Stimulated activated CD4-positive, alpha-beta T cell treated with anti-CD3 and anti-CD28 coated beads, Interleukin-2, amount 100 ng/mL, for 48 hours (primary cell): ENCODE measurements at places on chromosomes 12 and 14.

DNA sequence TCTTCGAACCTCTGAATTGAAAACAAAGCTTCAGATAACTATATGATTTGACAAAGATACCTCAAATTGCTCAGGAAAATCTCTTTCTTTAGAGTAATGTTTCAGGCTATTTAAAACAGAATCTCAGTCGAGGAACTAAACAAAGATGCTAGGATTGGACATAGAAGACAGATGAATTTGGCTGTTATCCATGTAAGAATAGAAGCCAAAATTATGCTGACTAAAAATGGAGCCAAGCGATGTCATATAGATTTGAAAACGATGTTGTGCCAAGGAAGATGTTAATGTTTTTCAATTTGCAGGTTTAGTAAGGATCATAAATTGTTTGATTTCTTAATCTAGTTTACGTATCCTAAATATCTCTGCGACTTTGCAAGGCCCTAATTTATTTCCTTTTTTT lies 295.9 kb downstream of the FOXG1 start:
- no peak for DNase-seq

DNA sequence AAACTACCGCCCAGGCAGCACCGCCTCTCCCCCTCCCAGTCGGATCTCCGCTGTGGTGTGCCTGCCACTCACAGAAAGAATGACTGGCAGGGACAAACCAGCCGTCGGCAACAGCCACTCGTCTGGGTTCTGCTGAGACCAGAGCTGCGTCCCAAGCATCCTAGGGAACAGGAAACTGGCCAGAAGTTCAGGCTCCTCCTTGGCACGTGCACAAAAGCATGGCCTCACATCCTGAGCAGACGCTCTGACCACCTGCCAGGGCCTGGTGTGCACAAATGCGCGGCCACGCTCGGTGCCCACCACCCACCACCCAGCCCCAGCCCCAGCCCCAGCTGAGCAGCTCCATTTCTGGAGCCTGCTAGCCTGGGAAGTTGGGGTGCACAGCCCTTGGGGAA lies 214.8 kb downstream of the DPF3 start:
- no peak for DNase-seq

DNA sequence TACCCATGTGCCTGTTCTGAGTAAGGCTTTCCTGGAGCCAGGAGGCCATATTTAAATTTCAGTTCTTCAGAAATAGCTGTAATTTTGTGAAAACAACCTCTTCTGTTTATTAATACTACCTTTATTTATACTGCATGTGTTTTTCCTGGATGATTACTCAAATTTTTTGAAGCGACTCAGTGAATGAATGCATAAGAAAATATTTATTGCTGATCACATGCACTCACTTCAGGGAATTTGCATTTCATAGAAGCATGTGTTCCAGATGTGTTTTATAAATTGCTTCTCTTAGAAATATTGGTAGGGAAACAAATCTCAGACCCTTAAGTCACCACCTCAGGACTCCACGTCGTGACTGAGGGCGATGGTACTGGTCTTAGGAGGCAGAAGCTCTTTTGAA lies 21.8 kb upstream of the DCN start:
- DNase-seq, result no peak

GRCh38 chr12:108361606-108362005 lies 22.5 kb upstream of the CMKLR1 start:
- no peak for DNase-seq

GRCh38 chr14:51860825-51861499 lies 550 bp downstream of the GNG2 start:
- DNase-seq, result no peak

- DNase-seq, result no peak
Observed at GRCh38 chr12:19575337-19576243, 136.3 kb downstream of the AEBP2 start.

DNA sequence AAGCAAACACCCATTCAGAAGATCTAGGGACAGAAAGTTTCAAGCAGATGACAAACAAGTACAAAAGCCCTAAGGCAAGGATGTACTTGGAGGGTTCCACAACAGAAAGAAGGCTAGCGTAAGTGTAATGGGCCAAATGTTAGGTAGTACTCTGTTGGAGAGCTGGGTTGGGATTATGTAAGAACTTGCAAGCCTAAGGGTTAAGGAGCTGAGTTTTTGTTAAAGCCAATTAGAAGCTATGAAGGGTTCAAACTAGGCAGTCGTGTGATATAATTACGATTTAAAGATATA lies 41.4 kb downstream of the HECTD1 start:
- no peak for DNase-seq

- no peak for DNase-seq
Observed at GRCh38 chr12:106133136-106134087, 5.3 kb downstream of the NUAK1 start.

DNA sequence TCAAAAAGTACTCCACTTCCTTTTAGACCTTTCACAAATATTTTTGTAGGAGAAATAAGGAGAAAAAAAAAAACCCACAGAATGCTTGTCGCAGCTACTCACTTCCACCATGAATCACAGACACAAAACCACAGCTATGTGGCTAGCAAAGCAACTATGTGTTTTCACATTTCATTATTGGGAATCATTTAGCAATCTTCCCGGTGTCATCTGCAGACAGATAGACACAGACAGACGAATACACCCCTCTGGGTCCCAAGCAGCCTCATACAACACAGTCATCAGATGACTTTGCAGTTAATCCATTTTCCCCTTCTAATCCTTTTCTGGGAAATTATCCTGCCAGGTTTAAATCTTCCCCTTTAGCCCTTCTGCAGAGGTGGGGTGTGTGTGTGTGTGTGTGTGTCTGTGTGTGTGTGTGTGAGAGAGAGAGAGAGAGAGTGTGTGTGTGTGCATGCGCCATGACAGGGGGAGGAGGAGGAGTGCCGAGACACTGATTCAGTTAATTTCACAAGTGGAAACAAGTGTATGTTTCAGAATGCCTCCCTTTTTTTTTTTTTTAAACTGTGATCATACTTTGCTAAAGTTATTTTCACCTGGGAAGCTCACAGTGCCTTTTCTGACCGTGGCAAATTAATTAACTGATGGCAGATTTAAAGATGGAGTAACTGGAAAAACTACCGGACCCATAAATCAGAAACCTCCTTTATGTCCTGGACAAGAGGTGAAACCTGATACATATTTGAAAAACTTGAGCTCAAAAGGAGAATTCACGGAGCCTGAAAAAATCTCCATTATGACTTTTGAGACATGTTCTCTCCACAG lies 39.9 kb downstream of the LTBP2 start:
- no peak for DNase-seq

- no peak for DNase-seq
Observed at GRCh38 chr12:129561304-129561703, 342.5 kb downstream of the TMEM132D start.

DNA sequence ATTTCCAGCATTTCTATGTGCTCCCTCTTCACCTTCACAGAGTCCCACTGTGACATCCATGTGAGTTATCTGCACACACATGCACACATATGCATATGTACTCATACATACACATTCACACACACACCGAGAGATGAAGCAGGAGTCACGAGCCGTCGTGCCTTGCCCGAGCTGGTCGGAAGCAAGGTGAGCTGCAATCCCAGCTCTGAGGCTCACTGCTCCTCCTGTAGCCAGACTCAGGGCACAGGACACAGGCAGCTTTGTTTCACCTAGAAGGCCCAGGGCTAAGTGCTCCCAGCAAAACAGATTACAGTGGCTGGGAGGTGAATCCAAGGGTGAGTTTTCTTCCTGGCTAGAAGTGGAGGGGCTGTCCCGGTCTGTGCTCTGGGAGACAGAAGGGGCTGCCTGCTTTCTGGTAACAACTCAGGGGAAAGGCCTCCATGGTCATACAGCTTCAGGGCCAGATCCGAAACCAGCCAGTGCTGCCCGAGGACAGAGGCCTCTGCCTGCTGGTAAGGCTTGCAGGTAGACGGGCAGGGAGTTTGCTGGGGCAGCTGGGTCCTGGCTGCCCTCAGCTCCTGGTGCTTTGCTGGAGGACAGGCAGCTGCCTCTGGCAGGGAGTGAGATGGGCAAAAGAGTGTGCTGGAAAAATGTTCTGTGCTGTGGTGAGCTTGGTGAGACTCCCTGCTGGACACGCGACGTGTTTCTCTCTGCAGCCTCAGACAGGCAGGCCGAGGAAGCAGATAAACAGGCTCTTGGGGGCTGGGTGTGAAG lies 123.7 kb downstream of the CRACR2A start:
- DNase-seq, result no peak

DNA sequence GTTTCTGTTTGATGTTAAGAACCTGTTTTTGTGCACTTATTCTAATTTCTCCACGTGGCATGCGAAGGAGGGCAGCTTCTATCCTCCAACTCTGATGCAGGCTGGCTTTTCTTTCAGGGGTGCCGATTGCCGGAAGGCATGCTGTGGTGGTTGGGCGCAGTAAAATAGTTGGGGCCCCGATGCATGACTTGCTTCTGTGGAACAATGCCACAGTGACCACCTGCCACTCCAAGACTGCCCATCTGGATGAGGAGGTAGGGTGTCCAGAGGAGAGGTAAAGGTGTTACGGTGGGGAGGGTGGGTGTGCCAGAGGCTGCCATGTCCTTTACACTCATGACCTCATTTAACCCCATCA lies 29.6 kb downstream of the MTHFD1 start:
- DNase-seq, result no peak

GRCh38 chr12:75634244-75635222 lies 123.1 kb upstream of the KRR1 start:
- DNase-seq, result no peak

- DNase-seq, result no peak
Observed at GRCh38 chr14:92135269-92135668, 13.5 kb downstream of the CPSF2 start.

GRCh38 chr14:93047661-93048060 lies 68.1 kb downstream of the ITPK1 start:
- no peak for DNase-seq

GRCh38 chr12:29599381-29599780 lies 101.9 kb upstream of the OVCH1 start:
- DNase-seq, result no peak

GRCh38 chr12:82948491-82948890 lies 261.8 kb downstream of the TMTC2 start:
- DNase-seq, result no peak

DNA sequence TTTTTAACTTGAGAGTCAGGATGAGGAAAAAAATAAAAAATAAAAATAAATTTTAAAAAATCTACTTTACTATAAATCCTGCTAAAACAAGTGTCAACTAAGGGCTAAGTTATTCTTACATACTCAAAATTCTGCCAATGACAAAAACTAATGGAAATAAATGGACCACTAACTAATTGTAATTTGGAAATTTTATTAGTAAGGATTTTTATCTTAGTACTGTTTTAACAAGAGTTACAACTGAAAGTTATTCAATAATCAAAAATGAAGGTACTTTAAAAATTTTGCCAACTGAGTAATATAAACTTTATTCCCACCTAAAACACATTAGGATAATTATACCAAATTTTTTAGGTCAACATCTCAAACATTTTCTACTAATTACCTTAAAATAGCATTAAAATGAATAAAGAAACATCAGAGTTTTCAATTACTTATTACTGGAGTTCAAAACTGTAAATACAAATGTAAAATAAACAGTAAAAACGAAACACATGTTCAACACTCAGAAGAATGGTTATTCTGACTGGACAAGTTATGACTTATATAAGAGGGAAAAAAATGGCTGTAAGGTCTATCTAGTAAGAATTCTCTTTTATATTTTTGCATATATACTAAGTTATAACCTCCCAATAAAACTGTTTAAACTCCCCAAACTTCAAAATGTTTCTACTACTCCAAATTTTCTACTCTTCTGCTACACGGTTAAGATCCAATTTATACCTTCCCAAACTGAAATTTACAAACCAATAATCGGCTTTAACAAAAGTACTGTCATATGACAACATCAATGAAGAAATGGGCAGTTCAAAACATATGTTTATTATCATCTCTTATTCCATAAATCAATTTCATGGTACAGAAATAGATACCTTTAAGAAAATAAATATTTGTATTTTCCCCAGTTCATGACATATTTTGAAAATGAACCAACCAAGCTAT lies 2.7 kb downstream of the HECTD1 start:
- no peak for DNase-seq

- no peak for DNase-seq
Observed at GRCh38 chr12:32462908-32463307, 63.5 kb downstream of the FGD4 start.

- no peak for DNase-seq
Observed at GRCh38 chr12:1702713-1703112, 11.8 kb downstream of the ADIPOR2 start.

- DNase-seq, result no peak
Observed at GRCh38 chr12:91178139-91178561, 4.5 kb downstream of the DCN start.

DNA sequence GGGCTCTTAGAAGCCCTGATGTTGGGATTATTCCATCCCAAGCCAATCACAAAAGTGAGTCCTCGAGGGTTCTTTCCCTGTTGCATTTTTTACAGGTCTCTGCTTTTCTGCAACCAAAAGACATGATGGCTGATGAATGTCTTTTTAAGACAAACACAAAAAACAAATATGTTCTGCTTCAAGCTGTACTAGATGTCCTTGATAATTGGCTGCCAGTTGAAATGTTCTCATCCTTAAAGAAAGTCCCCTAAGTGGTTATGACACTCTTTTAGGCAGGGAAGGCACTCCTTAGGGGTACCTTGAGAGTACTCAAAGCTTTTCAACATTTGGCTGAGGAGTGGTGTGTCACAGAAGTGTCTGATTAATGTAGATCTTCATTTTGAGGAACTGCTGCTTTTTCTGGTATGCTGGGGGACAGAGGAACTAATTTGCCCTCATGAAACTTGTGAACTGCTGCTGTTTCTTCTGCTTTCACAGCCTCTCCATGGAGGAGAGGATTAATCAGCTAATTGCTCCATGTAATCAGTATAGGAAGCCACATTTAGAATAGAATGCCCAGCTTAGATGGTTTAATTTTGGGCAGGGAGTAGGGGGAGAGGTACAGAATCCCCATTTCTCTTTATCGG lies 22.8 kb upstream of the IGF1 start:
- DNase-seq, result no peak

- no peak for DNase-seq
Observed at GRCh38 chr12:54977857-54978256, 6.7 kb downstream of the TESPA1 start.

DNA sequence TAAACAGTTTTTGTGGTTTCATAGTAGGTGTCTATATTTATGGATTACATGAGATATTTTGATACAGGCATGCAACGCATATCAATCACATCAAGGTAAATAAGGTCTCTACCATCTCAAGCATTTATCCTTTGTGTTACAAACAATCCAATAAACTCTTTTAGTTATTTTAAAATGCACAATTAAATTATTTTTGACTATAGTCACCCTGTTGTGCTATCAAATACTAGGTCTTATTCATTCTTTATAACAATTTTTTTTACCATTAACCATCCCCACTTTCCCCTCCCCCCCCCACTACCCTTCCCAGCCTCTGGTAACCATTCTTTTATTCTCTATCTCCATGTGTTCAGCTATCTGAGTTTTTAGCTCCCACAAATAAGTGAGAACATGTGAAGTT lies 175.7 kb upstream of the FBXO33 start:
- DNase-seq, result no peak
